ENCODE measurements at places on chromosomes 11 and 22.

DNA sequence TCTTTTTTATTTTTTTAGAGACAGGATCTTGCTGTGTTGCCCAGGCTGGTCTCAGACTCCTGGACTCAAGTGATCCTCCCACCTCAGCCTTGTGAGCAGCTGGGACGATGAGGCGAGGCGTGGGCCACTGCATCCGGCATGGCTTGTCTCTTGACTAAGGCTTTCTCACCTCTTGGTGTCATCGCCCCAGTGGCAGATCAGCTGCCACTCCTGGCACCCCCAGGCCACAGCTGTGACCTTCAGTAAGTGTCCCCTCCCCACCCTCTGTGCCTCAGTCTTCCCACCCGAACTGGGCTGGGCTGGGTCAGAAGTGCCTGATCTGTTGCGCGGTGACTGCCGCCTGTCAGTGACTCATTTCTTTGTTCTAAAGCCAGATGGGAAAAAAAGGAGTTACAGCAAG, 3.6 kb downstream of the SYNGR1 start:
- DNase-seq, result no peak

GRCh38 chr11:102473543-102473942, 21.0 kb upstream of the TMEM123 start:
- DNase-seq, result no peak

GRCh38 chr22:36840106-36840505, 20.7 kb upstream of the NCF4 start:
- no peak for DNase-seq

DNA sequence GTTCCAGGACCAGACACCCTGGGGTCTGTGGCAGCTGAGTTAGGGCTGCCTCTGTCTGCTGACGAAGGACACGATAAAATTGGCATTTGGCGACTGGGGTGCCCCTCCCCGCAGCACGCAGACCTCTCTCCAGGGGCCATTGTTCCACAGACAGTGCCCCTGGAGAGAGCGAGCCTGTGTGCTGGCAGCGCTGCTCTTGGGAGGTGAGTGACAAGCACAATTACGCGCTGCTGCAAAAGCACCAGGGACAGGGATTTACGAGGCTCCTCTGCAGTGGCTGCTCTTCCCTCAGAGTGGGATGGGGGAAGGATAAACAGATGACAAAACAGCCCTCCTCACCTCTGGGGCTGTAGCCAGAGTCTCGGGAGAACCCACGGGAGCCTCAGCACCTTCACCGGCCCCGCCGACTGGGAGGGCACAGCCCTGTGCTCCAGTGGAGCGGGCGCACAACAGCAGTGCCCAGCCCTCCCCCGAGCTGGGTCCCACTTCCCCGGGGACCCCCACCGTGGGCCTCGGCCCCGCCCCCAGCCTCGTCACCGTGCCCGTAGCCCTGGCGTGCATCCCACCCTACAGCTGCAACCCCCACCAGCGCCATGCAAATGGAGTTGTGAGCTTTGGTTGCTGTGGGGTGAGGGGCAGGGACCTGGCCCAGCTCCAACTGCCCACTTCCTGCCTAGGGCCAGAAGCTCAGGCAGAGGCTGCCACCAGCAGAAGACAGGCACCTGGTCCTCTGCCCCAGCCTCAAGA, 19.6 kb downstream of the CHID1 start:
- no peak for DNase-seq

- peak; percentile 55 for DNase-seq
These were observed 1.1 kb downstream of the EIF4G2 start for GRCh38 chr11:10807493-10808234.

DNA sequence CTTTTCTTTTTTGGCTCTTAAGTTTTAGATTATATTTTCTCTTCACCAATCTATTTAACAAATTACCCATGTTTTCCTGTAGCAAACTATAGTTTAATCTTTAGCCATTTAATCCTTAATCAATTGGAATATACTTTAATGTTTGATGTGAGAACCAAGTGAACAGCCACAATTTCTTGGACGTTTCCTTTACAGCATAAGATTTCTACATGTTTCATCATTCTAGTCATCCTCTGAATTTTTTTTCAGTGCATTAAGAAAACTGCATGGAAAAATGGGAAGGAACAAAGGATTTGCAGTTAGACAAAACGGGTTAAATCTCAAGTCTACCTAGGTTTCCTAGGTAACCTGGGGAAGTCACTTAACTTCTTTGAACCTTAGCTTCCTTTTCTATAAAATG, 507.1 kb upstream of the CCDC90B start:
- DNase-seq, result no peak

GRCh38 chr11:78474451-78474850, 56.8 kb upstream of the GAB2 start:
- no peak for DNase-seq

- DNase-seq, result no peak
These were observed 1.3 kb downstream of the CLMP start for GRCh38 chr11:123193742-123194141.

DNA sequence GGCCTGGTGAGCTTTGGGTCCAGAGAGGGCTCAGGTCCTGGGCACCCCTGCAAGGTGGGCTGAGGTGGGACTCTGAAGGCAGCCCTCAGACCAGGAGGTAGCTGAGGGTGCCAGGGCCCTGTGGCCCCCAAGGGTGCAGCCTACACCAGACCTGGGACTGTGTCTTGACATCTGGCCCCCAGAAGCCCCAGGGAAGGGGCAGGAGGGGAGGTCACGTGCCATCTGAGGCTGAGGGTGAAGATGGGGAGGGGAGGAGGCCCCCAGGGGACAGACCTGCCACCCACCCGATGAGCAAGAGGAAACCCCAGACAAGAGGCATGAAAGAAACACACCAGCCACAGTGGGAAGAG, 520.2 kb downstream of the BRD1 start:
- no peak for DNase-seq

- DNase-seq, result no peak
These were observed 317.0 kb downstream of the CTTN start for GRCh38 chr11:70715166-70715951.

DNA sequence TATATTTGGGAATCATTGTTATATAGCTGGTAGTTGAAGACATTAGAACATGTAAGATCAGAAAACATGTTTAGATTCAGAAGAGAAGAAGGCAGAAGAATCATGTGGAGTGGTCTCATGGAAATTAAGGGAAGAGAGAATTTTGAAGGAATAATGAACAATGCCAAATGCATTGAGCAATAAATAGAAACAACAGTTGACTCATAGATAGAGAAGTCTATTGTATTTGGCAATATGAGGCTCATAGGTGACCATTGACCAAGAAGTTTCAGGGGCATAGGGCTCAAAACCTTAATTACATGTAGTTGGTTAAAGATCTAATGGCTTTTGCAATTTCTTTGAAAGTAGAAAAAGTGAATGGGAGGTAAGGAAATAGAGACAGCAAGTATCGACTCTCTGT, 123.9 kb downstream of the PAX6 start:
- DNase-seq, result no peak

GRCh38 chr11:114892381-114893197, 214.3 kb downstream of the NXPE2 start:
- DNase-seq, result peak; percentile 1

GRCh38 chr11:92826603-92827002, 142.8 kb upstream of the MTNR1B start:
- no peak for DNase-seq

DNA sequence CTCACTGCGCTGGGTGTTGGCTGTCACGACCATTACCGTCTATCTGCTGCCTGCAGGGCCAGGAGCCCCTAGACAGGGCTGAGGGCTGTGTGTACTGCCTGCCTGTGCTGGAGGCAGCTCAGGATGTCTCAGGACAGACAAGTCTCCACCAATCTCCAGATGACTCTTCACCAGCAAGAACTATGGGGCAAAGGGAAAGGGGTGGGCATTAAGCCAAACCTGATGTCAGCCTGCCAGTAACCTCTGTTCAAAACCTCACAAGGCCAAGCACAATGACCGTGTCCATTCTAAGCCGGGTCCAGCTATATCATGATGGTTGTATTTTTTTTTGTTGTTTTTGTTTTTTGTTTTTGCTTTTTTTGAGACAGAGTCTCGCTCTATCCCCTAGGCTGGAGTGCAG, 31.6 kb downstream of the MAFF start:
- no peak for DNase-seq

DNA sequence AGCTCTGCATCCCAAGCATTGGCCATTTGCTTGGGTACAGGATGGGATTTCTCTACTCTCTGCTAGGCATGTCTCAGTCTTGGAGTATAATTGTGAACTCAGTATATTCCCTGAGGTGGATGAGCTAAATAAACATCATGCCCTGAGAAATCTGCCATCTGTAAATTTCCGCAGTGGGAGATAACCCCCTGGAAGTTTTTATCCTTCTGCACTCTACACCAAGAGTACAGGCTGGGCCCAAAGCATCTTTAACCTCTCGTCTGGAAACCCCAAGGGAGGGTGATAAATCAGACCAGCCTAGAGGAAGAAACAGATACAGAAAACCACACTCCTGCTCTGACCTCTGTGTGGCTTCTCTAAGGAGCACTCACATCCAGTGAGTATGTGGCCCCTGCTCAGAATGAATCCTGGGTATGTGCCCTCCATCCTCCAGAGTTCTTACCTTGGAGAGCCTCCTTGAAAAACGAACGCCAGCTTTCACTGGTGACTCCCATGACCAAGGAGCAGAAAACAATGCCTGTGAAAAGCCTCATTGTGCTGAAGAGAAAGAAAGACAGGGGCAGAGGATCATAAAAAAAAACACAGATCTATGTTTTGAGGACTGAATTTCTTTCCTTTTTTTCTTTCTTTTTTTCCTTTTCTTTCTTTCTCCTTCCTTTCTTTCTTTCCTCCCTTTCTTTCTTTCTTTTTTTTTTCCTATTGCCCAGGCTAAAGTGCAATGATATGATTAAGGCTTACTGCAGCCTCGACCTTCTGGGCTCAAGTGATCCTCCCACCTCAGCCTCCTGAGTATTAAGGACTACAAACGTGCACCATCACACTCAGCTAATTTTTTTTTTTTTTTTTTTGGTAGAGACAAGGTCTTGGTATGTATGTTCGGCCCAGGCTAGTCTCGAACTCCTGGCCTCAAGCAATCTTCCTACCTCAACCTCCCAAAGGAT, 938 bp downstream of the SAA4 start:
- no peak for DNase-seq
